ENCODE measurements at places on chromosomes 4 and X.

GRCh38 chr4:44162538-44163270 is 285.9 kb downstream of the KCTD8 start:
- no peak for DNase-seq

- DNase-seq = no peak
Measured at GRCh38 chr4:169103966-169104412, 93.9 kb upstream of the CBR4 start.

GRCh38 chr4:7128644-7129043 is 60.8 kb upstream of the GRPEL1 start:
- DNase-seq = no peak

DNA sequence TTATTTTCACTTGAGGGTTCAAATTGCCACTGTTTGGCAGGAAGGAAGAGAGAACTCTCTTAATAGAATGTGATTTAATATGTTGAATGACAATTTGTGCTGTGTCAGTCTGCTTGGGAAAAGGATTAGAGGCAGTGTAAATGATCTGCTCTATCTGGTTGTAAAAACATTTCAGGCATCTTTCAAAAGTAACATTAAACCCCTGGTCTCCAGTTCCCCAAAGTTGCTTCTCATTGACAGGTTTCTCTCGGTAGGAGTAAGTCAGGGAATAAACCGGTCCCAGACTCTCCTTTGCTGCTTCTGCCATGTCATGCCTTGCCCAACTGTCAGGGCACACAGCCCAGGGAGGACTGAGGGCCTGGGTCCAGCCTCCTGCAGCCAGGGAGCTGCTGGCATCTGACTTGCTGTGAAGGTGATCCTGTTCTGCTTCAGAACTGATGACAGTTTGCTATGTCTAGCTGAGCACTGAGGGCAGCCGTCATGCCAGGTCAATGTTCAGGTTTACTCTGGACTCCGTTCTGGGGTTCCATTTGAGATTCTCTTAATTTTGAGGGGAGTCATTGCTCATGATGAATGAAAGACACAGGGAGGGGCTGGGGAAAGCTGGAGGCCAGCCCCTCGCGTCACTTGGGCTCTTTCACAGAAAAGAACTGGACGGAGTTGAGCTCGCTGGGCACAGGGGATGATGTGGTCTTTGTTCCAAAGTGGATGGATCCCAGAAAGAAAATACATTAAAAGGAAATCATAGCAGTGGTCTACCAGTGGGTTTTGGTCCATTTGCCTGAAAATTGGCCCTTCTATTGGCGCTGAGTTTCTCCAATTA is 312.4 kb downstream of the ARHGAP10 start:
- no peak for DNase-seq

DNA sequence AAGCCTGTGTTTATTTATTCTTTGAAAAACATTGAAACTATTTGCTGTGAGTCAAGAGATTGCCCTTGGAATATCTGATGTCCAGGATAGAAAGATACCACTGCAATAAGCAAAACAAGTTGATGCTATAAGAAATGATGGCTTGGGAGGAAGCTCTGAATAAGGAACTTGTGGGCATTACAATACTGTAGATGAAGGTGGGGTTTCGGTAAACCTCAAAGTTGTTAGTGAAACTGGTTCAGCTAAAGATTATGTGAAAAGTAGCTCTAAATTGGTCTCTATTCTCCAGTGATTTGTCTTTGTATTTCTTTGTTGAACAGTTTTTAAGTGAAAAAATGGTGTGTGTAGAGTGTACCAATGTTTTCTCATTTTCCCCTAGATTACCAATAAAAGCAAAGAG is 128.7 kb downstream of the AKAP4 start:
- DNase-seq = no peak
